ENCODE measurements at places on chromosomes 3 and 15.
A peak's percentile ranks its signal among the peaks of the same experiment; 100 is the strongest.

GRCh38 chr3:193911784-193912340 is 224.1 kb upstream of the HES1 start:
- no peak for DNase-seq

- no peak for DNase-seq
Observed at GRCh38 chr3:557972-558371, 361.4 kb downstream of the CHL1 start.

- no peak for DNase-seq
Observed at GRCh38 chr3:127820826-127821313, 1.4 kb downstream of the MGLL start.

DNA sequence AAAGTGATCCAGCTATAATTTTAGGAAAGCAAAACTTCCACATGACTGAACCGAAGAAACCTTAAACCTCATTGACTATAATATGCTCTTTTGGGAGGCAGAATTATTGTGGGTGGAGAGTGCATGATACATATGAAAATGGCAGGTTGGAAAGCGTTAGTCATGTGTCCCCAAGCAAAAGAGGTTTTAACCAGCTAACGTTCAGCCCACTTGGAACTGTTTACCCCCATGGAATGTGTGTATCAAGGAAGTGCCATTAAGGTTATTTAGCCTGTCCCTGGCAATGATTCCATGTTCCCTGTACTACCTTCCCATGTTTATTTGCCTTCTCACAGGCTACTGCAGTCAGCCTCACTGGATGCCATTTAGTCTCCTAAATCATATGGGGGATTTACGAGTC is 44.1 kb upstream of the LRRC58 start:
- DNase-seq, result no peak

DNA sequence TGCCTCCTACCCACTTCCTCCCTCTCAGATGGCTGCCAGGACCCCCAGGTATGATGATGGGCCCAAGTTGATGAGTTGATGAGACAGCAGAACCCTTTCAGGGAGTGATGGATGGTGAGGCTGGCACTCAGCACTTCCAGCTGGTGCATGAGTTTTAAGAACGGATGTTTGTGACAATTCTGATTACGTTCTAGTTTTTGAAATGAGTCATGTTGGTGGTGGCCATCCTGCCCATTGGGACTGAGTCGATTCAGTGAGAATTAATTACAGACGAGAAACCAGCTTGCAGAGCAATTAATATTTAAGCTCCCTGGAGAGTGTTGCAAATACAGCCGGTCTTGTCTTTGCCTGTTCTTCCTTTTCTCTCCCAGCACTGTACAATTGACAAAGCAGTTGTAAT is 56.9 kb upstream of the NR2C2 start:
- peak; percentile 28 for DNase-seq

GRCh38 chr3:70383360-70383831 is 71.0 kb upstream of the MDFIC2 start:
- DNase-seq, result no peak

DNA sequence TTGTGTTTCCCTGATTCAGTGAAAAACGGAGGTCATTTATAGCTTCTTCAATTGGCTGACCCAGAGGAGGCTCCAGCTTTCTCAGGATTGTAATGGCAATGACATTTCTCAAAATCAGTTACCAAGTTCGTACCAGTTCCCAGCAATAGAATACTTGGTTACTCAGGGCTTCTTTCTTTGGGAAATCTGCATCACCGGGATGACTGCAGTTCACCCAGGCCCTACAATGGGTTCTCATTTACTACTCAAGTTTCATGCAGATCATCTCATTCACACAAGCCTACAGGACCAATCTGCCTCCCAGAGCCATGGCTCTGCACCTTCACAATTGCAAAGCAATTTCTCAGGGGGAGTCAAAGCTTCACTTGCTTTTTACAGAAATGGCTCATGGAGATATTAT is 109.6 kb downstream of the FHIT start:
- no peak for DNase-seq

GRCh38 chr3:114451051-114451451 is 157.2 kb downstream of the TIGIT start:
- DNase-seq, result no peak

GRCh38 chr3:158097593-158098308 is 8.5 kb downstream of the SHOX2 start:
- DNase-seq, result no peak

DNA sequence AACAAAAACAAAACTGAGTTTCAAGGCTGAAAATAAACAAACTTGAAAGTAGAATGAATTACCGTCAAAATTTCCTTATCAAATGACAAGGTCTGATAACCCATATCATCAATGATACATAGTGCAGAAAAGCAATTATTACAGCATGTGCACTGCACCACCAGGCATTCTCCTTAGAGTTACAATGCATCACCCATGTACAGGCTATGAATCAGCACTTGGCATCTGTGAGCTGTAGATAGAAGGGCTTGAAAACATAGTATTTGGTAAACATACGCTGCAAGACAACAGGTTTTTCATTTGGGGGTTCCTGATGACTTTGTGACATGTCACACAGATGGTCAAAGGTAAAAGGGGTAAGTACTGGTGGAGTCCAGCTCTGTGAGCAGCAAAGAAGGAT is 265.1 kb downstream of the CTNNB1 start:
- DNase-seq, result peak; percentile 9

GRCh38 chr15:72445426-72445825 is 28.7 kb upstream of the ARIH1 start:
- DNase-seq, result no peak

- DNase-seq, result no peak
Observed at GRCh38 chr15:66848686-66849392, 146.8 kb downstream of the SMAD6 start.

- peak; percentile 90 for DNase-seq
Observed at GRCh38 chr3:21839592-21839991, 88.6 kb upstream of the ZNF385D start.

- DNase-seq, result no peak
Observed at GRCh38 chr3:43036621-43037423, 57.7 kb downstream of the GASK1A start.

DNA sequence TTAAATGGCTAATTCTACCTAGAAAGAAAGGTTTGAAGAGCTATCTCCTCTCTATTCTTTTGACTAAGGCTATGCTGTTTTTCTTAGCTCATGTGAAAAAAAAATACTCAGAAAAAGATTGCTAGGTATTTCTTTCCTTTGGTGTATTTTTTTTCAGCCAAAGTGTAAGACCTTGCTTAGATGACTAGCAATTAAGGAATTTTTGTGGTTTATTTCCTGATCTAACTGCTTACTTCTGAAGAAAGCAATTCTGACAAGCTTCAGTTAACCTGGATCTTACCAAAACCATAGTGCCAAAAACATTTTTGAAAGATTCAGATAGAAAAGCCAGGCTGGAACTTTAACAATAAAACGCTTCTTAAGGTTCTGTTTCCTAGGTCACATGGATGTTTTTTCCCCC is 315.6 kb downstream of the SOX2 start:
- DNase-seq, result no peak

- DNase-seq, result no peak
Observed at GRCh38 chr15:89749951-89750559, 994 bp downstream of the MESP1 start.

DNA sequence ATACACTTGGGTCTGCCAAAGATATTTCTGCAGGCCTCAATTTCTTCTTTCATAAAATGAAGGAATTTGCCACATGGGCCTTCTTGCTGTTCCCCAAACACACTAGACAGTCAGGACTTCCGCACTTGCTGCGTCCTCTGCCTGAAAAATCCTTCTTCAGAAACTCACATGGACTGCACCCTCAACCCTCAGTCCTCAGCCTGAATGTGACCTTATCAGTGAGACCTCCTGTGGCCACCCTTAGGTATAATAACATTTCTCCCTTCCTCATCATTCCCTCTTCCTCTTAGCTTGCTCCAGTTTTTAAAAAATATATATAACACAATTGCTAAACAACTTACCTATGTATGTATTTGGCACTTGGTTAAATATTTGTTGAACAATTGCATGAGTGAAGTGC is 257.5 kb downstream of the MFSD1 start:
- DNase-seq, result no peak

DNA sequence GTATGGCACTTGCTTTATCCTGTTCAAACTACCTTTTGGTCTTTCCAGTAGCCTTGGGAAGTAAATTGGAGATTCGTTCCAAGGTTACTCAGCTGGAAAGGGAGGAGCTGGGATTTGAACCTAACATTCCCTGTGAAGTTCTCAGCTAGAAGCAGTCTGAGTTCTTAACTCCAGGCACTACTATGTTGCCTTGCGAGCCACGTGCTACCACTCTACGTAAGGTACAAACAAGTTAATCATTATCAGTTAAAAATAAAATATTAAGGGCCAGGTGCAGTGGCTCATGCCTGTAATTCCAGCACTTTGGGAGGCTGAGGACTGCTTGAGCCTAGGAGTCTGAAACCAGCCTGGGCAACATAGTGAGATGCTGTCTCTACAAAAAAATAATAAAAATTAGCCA is 30.7 kb upstream of the CDCP1 start:
- DNase-seq, result no peak

- no peak for DNase-seq
Observed at GRCh38 chr15:58420579-58421043, 11.2 kb upstream of the LIPC start.

DNA sequence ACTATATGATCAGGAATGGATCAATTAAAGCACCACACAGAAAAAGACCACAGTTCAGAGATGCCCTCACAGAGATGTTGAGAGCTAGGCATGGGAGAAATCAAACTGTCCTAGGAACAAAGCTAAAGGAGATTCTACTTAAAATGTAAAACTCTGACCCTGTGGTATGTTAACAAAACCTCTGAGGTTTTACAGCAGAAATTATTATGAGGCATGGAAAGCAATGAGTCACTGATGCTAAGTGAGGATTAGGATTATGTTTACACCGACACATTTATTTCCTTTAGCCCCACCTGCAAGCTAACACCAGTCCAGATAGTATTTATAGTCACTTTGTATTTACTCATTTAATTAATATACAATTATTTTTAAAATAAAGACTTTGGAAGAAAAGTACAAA is 1242.2 kb downstream of the OTOL1 start:
- no peak for DNase-seq

- no peak for DNase-seq
Observed at GRCh38 chr3:64508140-64508539, 179.7 kb downstream of the ADAMTS9 start.

DNA sequence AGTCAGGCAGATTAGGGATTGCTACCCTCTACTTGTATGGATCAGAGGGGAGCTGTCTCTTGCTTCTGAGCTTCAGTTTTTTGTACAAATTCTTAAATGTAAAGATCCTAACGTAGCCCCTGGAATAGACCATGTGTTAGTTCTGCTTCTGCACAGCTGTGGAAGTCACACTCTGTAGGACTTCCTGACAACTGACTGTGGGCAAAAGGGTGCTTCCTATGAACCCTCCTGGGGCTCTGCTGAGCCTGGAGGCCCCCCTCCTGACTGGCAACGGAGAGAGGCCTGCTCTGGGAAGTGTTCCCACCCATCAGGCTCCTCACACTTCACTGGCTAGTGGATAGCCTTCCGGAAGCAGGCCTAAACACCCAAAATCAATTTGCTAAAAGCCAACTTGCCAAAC is 131.0 kb downstream of the RPLP1 start:
- DNase-seq, result no peak

- DNase-seq, result no peak
Observed at GRCh38 chr3:156668073-156668763, 6.2 kb upstream of the TIPARP start.

- no peak for DNase-seq
Observed at GRCh38 chr15:40721701-40722100, 26.7 kb downstream of the RAD51 start.

- peak; percentile 70 for DNase-seq
Observed at GRCh38 chr15:58396181-58396580, 35.6 kb upstream of the LIPC start.

DNA sequence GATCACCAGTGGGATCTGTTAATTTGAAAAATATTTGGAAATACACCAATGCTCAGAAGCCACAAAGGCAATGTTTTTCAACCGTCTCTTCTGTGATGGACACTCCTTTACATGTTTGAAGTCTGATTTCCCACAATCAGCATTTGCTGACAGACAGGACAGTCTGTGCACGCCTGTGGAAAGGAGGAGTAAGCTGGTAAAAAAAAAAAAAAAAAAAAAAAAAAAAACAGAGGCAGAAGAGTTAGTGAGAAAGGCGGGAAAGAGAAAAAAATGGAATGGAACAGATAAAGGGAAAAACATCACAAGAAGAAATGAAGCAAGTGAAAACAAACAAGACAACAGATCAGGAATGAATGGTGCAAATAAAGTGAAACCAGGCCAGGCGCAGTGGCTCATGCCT is 35.0 kb downstream of the PRTG start:
- no peak for DNase-seq

GRCh38 chr3:183984127-183984740 is 33.5 kb downstream of the ABCC5 start:
- DNase-seq, result peak; percentile 53

DNA sequence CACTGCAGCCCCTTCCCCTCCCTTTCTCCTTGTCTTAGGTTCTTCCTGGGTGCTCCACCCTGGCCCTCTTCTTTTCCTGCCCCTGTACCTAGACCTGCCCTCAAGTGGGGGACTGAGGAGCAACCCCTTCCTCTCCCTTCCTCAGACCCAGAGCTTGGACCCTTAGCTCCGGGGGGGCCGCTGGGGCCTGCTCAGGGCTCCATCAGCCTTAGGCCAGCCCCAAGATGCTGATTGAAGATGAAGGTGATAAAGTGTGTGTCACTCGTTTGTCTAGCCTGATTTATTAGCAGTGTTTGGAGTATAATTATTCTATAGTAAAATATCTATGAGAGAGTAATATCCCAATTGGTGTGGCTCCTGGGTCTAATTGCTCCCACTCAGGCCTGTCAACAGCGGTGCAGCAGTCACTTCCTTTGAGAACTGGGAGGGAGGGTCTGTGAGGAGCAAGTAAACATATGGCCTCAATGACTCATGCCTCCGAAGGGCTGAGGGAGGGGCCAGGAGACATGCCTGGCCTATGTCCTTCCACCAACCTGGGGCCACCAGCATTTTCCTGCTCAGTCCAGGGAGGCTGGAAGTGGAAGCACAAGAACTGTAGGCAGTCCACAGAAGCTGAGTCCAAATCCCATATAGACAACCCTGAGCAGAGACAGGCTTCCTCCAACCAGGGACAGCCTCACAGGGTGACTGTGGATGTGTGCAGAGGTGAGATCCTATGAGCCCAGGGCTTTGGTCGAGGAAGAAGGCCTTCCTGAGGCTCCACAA is 123.2 kb downstream of the DNAJB8 start:
- peak; percentile 37 for DNase-seq

- no peak for DNase-seq
Observed at GRCh38 chr3:69838696-69839515, 99.6 kb downstream of the MITF start.

DNA sequence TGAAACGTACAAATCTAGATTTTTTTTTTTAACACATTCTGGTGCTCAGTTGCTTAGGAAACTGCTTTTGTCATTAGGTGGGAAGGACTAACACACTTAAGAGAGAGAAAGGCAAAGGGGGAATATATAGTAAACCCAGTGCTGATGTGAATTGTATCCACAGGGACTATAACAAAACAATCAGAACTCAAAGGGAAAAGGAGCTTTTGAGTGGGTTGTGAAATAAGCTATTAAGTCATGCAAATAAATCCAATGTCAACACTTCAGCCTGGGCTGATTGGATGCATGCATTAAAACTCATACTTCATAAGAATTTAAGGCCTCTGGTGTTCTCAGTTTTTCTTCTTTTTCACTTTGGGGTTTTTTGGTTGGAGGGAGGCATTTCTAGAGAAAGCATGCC is 628.9 kb downstream of the FHIT start:
- no peak for DNase-seq

Data from AG08395 (cell line).